Esophagus squamous epithelium (tissue), 5 donors: ENCODE measurements at places on chromosomes 1 and 21.

- no peak for DNase-seq
Observed at GRCh38 chr1:168876830-168877229, 147.8 kb upstream of the DPT start.

GRCh38 chr1:45198185-45198584 lies 8.2 kb downstream of the ZSWIM5 start:
- DNase-seq: no peak

DNA sequence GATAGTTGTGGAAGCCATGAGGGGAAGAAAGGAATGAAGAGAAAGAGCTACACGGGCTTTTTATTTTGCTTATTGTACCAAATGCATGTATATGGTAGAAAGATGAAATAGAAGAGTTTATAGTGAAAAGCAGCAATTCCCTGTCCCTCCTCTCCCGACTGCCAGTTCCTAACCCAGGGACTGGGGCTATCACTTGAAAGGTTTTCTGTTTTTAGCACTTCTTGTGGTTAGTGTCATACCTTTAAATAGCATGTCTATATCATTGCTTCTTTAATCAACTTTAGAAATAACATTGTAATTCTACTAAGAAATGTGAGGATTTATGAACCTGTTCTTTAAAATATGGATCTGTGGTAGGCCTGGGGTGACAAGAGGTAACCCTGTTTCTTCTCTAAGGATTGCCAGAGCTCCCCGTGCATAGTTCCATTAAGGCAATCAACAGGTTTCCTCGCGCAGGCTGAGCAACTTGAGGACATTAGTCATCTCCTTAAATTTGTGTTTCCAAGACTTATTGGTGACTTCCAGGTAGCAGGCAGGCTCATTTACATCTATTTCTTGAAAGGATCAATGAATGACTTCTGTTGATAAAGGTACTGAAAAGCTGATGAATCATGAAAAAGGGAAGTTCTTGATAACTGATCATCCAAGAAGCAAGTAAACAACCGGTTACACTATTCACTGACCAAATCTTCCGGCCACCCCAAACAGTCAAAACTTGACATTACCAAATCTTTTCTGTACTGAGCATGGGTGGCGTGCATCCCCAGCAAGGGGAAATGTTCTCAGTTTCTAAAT lies 37.8 kb upstream of the S1PR1 start:
- DNase-seq: no peak

GRCh38 chr1:157201767-157202166 lies 63.6 kb upstream of the ETV3 start:
- no peak for DNase-seq

DNA sequence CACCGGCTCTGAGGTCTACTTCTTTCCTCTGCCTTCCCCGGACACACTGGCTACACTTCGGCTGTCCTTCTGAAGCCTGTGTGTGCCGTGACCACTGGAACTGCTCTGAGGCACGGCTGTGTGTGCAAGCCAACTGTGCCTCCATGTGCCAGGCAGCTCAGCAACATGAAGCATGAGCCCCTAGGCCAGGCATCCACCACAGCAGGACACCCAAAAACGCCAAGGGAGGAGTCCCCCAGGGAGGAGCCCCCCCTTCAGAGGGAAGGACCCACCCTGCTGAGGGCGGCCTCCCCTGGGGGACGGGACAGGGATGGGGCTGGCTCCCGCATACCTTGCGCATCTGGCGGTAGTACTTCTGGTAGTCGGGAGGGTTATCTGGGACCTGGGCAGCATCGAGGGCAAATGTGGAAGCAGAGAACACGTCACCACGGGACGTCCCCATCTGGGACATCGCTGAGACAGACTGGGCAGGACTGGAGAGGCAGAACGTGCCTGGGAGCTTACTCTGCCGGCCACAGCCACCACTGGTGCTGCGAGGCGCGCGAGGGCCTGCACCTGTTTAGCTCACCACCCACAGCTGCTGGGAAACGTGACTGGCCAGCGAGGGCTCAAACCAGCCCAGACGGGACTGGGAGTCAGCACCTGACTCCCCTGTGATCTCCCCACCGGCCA lies 20.5 kb downstream of the LSS start:
- no peak for DNase-seq

DNA sequence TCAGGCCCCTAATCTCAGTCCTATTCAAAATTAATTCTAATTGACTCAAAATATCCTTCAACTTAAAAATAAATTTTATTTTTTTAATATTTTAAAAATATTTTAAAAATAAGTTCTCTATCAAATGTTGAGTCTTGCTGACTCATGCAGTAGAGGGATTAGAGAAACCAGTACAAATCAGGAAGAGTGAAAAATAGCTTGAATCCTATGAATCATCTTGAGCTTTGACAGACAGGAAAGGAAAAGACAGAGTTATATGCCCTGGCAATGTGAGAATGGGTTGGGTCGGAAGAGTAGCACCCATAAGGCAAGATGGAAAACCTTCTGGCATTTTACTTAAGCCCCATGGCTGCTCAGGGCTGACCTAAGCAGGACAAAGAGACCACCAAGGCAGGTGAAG lies 346.6 kb upstream of the RUNX1 start:
- DNase-seq: no peak

GRCh38 chr1:226643611-226644540 lies 95.2 kb downstream of the ITPKB start:
- no peak for DNase-seq
